ENCODE measurements at places on chromosomes 13 and 19.

GRCh38 chr13:99378985-99379733 is 72.0 kb upstream of the GPR183 start:
- DNase-seq = no peak

- DNase-seq = no peak
Observed at GRCh38 chr13:105247830-105248229, 1287.6 kb downstream of the EFNB2 start.

DNA sequence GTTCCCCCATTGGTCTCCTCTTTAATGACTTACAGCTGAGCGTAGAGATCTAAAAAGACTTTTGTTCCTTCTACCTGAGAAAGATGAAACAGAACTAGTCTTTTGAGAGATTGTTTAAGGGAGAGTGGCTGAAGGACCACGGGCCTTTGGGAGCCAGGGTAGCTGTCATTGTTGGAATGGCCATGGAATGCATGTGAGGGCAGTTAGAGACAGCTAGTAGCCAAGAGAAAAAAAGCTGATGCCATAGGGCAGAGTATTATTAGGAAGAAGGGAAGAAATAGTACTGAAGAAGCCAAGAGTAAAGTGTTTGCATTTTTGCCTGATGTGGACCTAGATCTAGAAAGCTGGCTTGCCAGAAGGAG is 5.6 kb downstream of the ZNF507 start:
- DNase-seq = no peak

DNA sequence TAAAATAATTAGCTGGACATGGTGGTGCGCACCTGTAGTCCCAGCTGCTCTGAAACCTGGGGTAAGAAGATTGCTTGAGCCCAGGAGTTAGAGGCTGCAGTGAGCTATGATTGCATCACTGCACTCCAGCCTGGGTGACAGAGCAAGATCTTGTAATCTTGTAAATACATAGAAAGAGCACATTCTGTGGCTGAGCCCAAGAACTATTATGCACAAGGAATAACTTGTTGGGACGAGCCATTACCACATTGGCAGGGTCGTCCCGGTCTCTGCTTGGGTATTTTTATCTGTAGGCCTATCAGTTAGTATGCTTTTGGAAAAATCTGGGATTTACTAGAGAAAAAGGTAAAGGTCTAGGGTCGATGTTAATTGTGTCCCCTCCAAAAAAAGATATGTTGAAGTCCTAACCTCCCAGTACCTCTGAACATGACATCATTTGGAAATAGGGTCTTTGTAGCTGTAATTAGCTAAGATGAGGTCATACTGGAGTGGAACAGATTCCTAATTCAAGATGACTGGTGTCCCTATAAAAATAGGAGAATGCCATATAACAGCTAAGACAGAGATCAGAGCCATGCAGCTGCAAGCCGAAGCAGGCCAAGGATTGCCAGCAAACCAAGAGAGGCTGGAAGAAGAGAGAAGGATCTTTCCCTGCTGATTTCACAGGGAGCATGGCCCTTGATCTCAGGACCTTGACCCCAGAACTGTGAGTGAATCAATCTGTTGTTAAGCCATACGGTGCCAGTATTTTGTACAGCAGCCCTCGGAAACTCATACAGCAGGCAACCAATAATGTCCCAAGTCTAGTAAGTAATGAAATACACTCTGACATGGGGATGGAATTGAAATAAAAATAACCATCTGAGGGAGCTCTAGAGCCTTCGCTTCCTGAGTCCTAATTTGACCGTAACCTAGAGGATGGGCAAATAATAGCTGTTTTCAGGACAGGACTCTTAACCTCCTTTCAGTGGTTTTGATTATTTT is 77.0 kb downstream of the TM9SF2 start:
- no peak for DNase-seq

- DNase-seq = no peak
Observed at GRCh38 chr19:48645620-48646000, 377 bp downstream of the CA11 start.

GRCh38 chr19:16594131-16594586 is 21.9 kb upstream of the SLC35E1 start:
- DNase-seq = no peak

DNA sequence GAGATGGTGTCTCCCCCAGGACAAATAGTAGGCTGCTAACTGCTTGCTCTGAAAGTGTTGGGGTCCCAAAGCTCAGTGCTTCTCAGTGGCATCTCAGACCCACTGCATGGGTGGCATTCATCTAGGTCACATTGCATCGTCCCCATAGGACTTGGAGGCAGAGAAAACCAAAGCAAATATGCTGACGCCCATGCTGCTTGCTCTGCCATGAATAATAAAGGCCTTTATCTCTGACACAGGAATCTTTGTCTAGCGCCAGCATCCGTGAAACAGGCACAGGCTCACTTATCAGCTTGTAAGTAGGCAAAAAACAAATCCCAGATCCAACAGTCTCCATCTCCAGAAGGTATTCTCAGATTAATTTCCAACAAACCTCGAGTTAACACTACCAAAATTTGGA is 18.9 kb upstream of the IPO5 start:
- DNase-seq = no peak

DNA sequence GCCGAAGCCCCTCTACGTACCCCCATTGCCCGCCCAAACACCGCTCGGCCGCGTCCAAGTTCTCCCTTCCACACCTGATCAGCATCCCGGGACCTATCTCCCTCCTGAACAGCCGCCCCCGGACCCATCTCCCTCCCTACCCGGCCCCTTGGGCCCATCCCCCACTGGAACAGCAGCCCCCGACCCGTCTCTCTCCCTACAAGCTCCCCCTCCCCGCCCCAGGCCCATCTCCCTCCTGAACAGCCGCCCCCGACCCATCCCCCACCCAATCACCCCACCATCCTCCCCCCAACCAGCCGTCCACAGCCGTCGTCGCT is 610 bp downstream of the ZSCAN1 start:
- no peak for DNase-seq

DNA sequence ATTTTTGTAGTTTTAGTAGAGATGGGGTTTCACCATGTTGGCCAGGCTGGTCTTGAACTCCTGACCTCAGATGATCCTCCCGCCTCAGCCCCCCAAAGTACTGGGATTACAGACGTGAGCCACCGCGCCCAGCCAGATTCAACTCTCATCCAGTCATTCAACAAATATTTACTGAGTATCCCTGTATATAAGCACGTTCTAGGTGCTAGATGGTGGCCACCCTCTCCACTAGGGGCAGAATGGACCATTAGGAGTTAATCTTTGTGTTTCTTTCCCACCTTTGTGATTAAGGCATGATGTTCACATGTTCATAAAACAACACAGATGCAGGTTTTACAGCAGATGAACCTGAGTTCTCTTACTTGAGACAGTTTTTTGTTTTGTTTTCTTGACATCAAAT is 7.3 kb downstream of the SHKBP1 start:
- no peak for DNase-seq

GRCh38 chr13:105343134-105343806 is 1192.2 kb downstream of the EFNB2 start:
- DNase-seq = no peak

GRCh38 chr13:19071161-19071936 is 110.3 kb downstream of the TUBA3C start:
- no peak for DNase-seq

GRCh38 chr19:4304538-4305256 is at the start of gene FSD1:
Gene FSD1 (plus strand): TSS chr19:4304598. CDS start chr19:4304747, 149 bp downstream.
- no peak for DNase-seq

- DNase-seq = no peak
Observed at GRCh38 chr13:29883941-29884518, 33.6 kb upstream of the UBL3 start.

DNA sequence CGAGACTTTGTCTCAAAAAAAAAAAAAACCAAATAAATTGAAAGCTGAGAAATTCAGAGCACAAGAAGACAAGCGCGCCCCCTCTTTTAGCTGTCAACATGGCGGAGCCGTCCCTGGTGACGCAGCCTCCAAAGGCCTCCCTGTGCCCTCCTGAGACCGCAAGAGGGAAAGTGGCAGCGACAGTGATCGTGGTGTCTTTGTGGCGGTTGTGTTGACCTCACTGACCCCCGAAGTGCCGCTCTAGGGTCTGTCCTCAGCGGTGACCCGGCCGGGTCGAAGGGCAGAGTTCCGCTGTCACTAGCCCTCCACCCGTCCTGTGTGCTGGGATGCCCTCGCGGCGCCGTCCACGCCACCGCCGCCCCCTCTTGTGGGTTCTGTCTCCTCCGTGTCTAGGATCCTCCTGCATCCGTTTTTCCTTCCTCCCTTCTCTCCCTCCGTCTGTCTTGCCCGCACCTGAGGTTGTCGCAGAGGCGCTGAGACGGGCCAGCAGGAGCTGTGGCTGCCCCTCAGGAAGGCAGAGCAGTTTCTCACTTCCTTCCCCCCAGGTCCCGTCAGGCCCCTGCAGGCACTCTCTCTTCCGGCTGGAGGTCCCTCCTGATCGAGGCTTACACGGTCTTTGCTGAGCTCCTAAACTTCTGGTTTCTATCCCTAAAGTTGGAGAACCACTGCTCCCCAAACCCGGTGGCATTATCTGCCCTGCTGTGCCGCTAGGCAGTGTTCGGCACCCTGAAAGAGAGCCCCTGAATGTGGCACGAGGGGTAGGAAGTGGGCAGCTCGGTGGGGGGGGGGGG is 7.2 kb downstream of the UHRF1 start:
- no peak for DNase-seq

DNA sequence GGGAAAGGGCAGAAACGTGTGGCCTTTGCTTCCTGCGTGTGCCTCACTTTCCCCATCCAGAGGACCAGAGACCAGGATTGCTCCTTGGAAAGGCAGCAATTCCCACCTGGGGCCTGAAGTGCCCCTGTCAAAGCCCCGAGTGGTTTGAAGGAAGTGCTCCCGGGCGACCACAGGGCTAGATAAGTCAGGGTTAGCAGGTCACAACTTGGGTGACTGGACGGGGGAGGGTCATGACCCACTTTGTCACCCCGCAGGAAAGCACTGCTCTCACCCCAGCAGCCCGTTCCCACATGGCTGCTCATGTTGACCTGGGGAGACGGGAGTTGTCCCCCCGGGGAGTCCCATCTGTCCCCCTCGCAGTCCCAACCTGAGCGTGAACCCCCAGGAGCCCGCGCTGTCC is 459 bp downstream of the PRAM1 start:
- DNase-seq = no peak

DNA sequence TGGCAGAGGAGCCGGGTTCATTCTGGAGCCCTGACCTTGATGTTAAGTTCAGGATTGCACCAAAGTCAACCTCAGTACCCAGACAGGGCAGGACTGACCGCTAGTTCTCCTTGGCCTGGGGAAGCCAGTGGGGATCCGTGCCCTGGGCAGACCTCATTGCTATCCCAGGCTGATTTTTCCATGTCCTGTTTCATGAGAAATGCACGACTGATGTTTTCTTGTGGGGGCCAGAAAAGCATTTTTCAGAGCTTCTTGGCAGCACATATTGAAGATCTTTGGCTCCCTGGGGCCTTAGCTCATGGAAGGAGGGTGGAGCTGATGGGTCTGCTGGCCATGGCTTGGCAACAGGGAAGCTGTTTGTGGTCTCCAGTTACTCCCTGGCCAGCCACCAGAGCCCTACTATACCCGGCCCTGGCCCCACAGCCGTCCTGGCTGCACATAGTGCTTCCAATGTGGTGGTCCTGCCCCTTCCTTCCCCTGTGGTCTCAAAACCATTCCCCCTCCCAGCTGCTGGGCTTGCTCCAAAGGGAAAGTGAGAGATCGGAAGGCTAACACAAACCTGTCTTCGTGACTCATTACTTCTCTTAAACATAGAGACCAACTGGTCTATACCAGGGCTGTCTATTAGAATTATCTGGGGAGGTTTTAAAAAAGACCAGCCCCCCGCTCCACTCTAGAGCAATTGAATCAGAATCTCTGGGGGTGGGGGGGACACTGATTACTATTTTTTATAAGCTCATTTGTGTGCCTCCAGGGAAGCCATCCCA is 11.2 kb downstream of the IL17D start:
- DNase-seq = no peak

GRCh38 chr13:108961542-108962125 is 332.2 kb downstream of the MYO16 start:
- peak; percentile 16 for DNase-seq

GRCh38 chr19:11626252-11626651 is 29.0 kb downstream of the ZNF627 start:
- DNase-seq = no peak

DNA sequence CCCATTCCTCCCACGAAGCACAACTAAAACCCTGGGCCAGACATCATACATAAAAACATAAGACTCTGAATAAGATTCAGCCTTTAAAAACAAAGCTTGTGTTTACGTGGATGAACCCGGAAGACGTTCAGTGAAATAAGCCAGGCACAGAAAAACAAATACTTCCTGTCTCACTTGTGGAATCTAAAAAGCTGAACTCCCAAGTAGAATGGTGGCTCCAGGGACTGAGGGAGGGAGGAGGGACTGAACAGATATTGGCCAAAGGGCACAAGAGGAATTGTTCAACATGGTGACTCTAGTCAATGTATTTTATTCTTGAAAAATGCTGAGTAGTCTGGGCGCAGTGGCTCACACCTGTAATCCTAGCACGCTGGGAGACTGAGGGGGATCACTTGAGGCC is 35.7 kb upstream of the TPM4 start:
- no peak for DNase-seq

DNA sequence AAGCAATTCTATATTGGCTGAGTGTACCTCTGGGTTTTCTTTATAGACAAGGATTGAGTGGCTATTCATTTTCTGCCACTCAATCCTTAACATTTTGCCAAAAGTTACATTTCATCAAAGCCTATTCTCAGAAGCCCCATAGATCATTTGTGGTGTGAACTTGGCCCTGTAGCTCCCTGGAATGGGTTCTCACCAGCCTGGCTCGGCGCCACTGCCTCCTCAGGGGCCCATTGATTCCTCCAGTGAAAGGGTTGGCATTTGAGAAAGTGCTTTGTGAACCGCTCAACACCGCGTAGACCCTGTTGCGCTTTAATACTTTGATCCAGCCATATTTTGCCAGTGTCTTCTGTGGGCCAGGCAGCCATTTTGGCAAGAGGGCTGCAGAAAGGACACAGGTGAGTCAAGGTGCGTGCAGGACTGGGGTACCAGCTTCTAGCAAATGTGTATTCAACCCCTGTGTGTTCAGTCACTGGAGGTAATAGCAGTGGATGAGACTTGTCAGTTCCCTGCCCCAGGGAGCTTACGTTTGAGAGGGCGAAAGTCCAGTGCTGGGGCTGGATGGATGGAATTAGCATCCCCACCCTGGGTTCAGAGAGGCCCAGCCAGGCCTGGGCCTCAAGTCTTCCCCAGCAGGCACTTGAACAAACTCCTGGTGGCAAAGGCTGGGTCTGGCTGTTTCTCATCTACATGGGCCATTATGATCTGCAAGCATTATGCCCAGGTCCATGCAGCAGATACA is 3.8 kb downstream of the RAB8A start:
- no peak for DNase-seq

- no peak for DNase-seq
Observed at GRCh38 chr19:24052811-24053210, 34.2 kb upstream of the ZNF254 start.

DNA sequence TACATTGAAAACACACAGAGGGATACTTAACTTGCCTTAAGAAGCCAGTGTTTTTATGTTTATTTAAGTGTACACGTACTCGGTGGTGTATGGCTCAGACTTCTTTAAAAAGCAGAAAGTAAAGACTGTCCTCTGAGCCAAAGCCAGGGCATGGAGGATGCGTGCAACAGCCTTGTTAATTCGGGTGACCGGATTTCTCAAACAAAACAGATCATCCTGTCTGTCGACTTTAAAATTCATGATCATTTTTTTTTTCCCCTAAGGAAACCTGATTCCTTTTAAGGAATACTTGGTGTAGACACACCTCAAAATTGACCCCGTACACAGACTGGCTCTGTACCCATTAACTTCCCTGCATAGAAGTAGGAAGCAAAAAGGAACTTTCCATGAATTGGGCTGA is 124.7 kb upstream of the RNF113B start:
- DNase-seq = no peak
